ENCODE measurements at places on chromosomes 5 and 9.
A peak's percentile ranks its signal among the peaks of the same experiment; 100 is the strongest.

DNA sequence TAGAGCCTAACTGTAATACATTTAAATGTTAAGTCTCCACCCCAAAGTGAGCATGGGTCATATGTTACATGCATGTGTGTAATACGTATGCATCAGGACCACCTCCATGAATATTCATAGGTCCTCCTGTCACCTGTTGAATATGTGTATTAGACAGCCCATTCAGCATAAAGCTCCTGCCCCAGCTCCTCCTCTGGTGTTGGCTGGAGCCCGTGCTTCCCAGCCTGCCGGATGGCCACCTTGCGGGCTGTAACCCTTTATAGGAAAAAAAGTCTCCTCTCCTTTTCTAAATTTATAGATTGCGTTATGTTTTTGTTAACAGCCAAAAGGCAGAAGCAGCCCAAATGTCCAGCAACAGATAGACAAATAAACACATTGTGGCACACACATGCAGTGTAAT, 299.5 kb downstream of the MED10 start:
- DNase-seq = no peak

- DNase-seq = no peak
These were observed 64.2 kb downstream of the NEK6 start for GRCh38 chr9:124321935-124322334.

GRCh38 chr5:26700759-26701384, 337.5 kb downstream of the CDH9 start:
- DNase-seq = no peak

DNA sequence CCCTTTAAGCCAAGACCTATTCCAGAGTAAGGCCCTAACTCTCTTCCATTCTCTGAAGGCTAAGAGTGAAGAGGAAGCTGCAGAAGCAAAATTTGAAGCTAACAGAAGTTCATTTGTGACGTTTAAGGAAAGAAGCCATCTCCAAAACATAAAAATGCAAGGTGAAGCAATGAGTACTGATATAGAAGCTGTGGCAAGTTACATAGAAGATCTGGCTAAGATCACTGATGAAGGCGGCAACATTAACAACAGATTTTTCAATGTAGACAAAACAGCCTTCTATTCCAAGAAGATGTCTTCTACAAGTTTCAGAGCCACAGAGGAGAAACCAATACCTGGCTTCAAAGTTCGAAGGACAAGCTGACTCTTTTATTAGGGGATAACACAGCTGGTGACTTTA, 1143.4 kb downstream of the CDH12 start:
- DNase-seq = no peak

DNA sequence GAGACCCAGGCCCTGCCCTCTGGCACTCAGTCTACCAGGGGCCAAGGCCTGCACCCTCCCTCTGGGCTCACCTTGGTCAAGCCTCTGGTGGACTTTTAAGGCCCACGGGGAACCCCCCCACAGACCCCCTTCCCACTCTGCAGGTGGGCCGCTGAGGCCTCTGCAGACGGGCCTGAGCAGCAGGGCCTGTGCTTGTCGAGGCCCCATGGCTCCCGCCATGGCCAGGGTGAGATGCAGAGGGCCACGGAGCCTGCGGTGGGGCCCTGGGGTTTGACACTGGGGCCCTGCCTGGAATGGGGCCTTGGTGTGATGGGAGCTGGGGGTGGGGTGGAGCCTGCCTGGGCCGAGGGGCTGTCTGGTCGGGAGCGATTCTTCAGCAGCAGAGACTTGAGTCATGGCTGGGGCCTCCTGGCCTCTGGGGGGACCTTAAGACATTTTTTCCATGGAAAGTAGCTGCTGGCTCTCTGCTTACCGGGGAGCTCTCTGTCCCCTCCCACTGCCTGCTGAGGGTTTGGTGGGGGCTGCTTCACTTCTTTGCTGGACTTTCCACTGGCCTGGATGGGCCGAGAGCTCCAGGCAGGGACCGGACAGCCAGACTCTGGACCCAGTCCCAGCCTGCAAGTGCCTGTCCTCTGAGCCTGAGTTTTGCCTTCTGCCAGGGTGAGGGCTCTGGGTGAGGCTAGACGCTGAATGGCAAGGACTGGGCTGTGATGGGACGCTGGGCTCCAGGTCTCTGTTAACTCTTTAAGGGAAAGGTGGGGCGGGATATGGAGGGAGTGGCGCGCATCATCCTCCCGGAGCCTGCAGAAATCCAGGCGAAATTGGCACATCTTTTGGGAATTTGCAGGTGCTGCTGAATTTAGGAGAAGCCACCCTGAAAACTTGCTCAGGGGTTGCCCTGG, 132.2 kb downstream of the RXRA start:
- peak; percentile 65 for DNase-seq

GRCh38 chr9:91764661-91765060, 185.4 kb downstream of the ROR2 start:
- no peak for DNase-seq

DNA sequence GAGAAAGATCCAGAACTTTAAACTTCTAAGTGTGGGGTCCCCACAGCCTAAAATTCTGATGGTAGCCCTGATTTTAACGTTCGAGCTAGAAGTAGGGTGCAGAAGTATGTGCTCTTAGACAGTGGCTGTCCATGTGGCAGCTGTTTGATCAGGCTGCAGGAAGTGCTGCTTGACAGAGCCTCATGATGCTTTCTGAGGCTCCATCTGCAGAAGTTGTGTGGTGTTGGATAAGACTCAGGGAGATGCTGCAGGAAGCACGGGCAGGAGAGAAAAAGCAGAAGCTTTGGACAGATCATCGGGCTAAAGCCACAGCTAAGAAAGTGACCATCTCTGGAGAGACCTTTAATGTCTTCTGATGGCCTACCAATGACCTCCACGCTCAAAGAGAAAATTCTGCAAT, 8.1 kb downstream of the MTMR12 start:
- no peak for DNase-seq

- no peak for DNase-seq
These were observed 124.4 kb downstream of the WDR41 start for GRCh38 chr5:77367741-77368140.

GRCh38 chr5:177113566-177114424, 19.8 kb upstream of the NSD1 start:
- DNase-seq = no peak

DNA sequence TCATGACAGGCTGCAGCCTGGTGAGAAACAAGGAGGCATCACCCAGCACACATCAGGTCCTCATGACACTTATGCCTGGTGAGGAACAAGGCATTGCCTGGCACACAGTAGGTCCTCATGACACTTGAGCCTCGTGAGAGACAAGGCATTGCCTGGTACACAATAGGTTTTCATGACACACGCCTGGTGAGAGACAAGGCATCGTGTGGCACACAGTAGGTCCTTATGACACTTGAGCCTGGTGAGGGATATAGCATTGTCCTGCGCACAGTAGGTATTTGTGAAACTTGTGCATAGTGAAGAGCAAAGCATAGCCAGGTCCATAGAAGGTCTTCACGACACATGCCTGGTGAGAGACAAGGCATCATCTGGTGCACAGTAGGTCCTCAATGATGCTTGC, 23.5 kb downstream of the WHRN start:
- DNase-seq = no peak

All from stromal cell of bone marrow (primary cell).